Muscle of arm (tissue), 14 donors: ENCODE measurements at places on chromosomes 16 and 17.

- DNase-seq: no peak
Measured at GRCh38 chr17:51455211-51455610, 194.9 kb downstream of the UTP18 start.

DNA sequence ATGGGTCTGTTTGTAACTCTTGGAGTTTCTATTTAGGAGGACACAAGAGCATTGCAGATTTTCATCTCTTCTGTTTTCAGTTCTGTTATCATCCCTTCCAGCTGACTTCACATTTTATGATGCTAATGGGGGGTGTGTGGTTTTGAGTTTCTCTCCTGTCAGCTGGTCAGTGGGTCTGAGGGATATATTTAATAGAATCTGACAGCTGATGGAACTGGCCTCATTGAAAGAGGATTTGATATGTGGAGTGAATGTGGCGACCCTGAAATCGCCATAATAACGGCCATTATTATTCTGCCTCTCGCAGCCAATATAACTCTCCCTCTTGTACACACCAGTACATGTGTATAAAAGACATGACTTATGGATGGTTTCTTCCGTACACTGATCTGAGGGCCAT lies 128.1 kb downstream of the SALL1 start:
- DNase-seq: no peak

GRCh38 chr17:80362428-80363119 lies 52.4 kb upstream of the ENDOV start:
- DNase-seq: peak; percentile 46

DNA sequence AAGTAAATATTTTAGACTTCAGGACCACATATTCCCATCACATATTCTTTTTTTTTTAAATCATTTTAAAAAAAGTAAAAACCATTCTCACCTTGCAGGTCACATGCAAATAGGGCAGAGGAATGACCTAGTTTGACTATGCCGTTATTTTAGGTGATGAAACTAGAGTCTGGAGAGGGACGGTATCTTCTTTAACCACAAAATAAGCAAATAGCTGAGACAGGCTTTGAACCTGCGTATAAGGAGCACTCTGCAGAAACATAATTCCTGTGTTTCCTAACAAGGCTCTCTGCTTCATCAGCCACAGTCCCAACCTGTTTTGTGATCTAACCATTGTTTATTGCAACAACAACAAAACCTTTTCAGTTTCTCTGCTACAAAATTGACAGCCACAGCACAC lies 121.5 kb downstream of the PCTP start:
- no peak for DNase-seq

- no peak for DNase-seq
Measured at GRCh38 chr16:72665701-72666100, 382.2 kb downstream of the ZFHX3 start.

- DNase-seq: no peak
Measured at GRCh38 chr16:89268987-89269735, 51.7 kb downstream of the ZNF778 start.

GRCh38 chr16:868846-869822 lies 68.6 kb upstream of the GNG13 start:
- no peak for DNase-seq

GRCh38 chr16:53643474-53643873 lies 60.2 kb downstream of the RPGRIP1L start:
- no peak for DNase-seq

DNA sequence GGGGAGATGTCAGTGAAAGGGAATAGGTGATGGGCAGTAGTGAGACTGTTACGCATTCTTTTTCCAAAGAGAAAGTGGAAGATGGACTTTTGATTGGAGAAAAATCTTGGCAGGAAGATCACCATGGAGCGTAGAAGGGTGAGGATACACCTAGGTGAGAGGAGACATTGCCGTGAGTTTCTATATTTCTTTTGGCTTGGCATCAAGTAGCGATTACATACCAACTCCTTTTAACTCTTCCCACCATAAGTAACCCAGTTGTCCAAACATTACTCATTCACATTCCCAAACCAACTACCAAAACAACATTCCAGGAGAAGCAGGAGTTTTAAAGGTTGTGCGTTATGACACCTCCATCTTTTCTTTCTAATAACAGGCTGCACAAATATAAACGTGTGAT lies 10.7 kb upstream of the KRT28 start:
- DNase-seq: no peak

- DNase-seq: no peak
Measured at GRCh38 chr16:82331397-82331796, 161.4 kb upstream of the MPHOSPH6 start.
